Hair follicular keratinocyte (primary cell): ENCODE measurements at places on chromosomes 1 and 21. TPM values are rescaled to one million over a fixed set of nuclear protein-coding genes. Genes with fewer than 3 reads are reported as not detected.

The CHODL gene
- total RNA-seq = 0.08 TPM in 1 of 2 replicates, not detected in the other

The TTLL7 gene
- 2.3 and 4.4 TPM in 2 replicates for total RNA-seq

The TRAF3IP3 gene
- 0.11 and 1.5 TPM in 2 replicates for total RNA-seq

The DMBX1 gene
- total RNA-seq = not detected in 2 replicates

The F11R gene
- total RNA-seq = 97.3 and 126 TPM in 2 replicates

The NMNAT2 gene
- total RNA-seq = 0.39 TPM in 1 of 2 replicates, not detected in the other

The HCRTR1 gene
- not detected in 2 replicates for total RNA-seq

The ZBTB40 gene
- 5.5 TPM in 2 replicates for total RNA-seq

The RGS16 gene
- 0.19 and 0.23 TPM in 2 replicates for total RNA-seq

The KRTAP10-3 gene
- not detected in 2 replicates for total RNA-seq

The DRAXIN gene
- total RNA-seq = not detected in 2 replicates

The LPAR3 gene
- total RNA-seq = 40.6 and 61.5 TPM in 2 replicates

The DYNLT4 gene
- total RNA-seq = 2.7 TPM in 1 of 2 replicates, not detected in the other

The YOD1 gene
- total RNA-seq = 4.4 and 6.0 TPM in 2 replicates

The LCE3E gene
- 0.68 and 1.6 TPM in 2 replicates for total RNA-seq

The EXO1 gene
- total RNA-seq = 5.5 and 16.7 TPM in 2 replicates

The OR2L13 gene
- 0.08 and 0.23 TPM in 2 replicates for total RNA-seq
